ENCODE measurements at places on chromosomes 3 and 15. TPM values are rescaled to one million over a fixed set of nuclear protein-coding genes. Genes with fewer than 3 reads are reported as not detected.

PP2D1 gene
- total RNA-seq: not detected

CFAP92 gene
- total RNA-seq: 0.13 TPM

LRRC31 gene
- total RNA-seq: not detected

PLAAT1 gene
- total RNA-seq: not detected

ATP11B gene
- total RNA-seq: 78.2 TPM

SV2B gene
- total RNA-seq: not detected

PSTPIP1 gene
- 127 TPM for total RNA-seq

MRAS gene
- 0.38 TPM for total RNA-seq
